ENCODE measurements at places on chromosomes 12 and 14. TPM values are rescaled to one million over a fixed set of nuclear protein-coding genes. Genes with fewer than 3 reads are reported as not detected.

DNA sequence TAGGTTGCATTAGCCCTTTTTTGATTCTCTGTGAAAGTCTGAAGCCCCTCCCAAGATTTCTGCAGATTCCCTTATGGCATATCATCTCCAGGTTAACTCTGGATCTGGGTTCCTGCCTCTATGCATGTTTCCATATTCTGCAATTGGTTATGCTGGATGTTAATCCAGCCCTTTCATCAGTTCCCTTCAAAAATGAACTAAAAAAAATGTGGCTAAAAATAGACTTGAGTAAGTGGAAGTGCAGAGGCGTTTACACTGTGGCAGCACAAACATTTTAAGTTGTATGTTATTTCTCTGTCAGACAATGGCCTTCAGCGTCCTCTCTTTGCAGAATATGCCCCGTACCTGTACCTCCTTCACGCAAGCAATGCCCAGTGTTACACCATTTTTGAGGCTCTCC, 11.4 kb downstream of the MGST1 start:
- no peak for DNase-seq

- DNase-seq, result no peak
Measured at GRCh38 chr14:41549282-41549681, 57.4 kb upstream of the LRFN5 start.

The PRH2 gene
- not detected for total RNA-seq

DNA sequence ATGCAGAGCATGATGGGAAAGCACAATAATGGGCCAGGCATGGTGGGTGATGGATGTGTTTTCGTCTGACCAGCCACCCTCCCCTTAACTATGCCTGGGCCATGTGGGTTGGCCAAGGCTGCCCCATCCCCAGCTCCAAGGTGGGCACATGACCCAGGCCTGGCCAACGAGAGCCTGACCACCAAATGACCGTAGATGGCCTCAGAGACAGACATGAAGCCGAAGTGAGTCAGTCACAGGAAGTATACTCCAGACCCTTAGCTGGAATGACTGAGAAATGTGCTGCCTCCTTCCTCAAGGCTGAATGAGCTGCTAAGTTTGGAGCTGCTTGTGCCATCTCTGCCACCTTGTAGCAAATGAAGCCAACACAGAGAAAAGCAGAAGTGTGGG, 233.6 kb downstream of the BCL11B start:
- no peak for DNase-seq

GRCh38 chr12:99383258-99383657, 264.3 kb upstream of the GARIN6 start:
- no peak for DNase-seq

The PRIMA1 gene
- total RNA-seq, result not detected

The FBRSL1 gene
- total RNA-seq, result 10.2 TPM

The TMEM132C gene
- not detected for total RNA-seq

DNA sequence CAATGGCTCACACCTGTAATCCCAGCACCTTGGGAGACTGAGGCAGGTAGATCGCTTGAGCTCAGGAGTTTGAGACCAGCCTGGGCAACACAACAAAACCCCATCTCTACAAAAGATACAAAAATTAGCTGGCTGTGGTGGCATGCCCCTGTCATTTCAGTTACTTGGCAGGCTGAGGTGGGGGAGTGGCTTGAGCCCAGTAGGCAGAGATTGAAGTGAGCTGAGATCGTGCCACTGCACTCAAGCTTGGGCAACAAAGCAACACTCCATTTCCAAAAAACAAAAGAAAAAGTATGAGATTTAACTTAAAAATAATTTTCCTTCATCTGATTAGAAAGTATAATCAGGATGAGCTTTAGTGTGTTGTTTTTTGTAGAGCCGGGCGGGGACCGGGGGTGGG, 47.9 kb upstream of the BCAT1 start:
- no peak for DNase-seq

The POTEM gene
- total RNA-seq, result not detected

DNA sequence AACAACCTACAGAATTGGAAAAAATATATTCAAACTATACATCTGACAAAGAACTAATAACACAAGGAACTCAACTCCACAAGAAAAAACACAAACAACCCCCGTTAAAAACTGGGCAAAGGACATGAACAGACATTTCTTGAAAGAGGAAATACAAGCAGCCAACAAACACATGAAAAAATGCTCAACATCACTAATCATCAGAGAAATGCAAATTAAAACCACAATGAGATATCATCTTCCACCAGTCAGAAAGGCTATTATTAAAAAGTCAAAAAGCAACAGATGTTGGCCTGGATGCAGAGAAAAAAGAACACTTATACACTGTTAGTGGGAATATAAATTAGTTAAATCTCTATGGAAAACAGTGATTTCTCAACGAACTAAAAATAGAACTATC, 82.6 kb upstream of the CCDC91 start:
- no peak for DNase-seq

- no peak for DNase-seq
Measured at GRCh38 chr12:1930803-1931597, 12.5 kb upstream of the CACNA2D4 start.

The RNU4-1 gene
- not detected for total RNA-seq

DNA sequence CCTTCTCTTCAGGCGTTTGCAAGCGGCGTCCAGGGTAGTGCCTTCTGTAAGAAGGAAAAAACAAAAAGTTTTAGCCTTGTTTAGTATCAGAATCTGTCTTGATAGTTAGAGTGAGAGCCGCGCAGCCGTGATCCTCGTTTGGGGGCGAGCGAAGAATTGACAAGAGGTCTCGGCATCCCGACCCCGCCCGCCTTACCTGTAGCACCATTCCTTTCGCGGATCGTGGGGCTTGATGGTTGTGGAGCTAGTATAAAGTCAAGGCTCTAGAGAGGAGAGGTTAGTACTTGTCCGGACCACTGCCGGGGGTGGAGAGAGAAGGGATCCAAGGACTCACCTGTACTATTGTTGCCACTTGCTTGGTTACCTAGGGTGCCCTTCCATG, 494 bp downstream of the TMTC3 start:
- DNase-seq, result no peak

DNA sequence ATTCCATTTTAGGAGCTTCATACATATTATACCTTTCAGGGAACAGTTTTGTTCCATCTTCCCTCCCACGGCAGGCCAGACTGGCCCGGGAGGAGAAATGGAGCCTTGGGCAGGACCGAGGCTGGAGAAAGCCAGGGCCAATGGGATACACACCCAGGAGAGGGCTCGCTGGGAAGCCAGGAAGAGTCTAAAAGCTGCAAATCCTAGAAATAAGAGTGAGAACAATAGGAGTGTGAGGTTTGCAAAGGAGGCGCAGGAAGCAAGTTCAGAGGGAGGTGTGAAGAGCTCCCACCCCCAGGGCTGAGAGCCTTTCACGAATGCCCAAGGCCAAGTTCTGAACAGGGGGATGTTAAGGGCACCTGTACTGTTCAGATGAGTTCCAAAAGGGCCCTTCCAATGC, 67.5 kb upstream of the CPSF6 start:
- no peak for DNase-seq

DNA sequence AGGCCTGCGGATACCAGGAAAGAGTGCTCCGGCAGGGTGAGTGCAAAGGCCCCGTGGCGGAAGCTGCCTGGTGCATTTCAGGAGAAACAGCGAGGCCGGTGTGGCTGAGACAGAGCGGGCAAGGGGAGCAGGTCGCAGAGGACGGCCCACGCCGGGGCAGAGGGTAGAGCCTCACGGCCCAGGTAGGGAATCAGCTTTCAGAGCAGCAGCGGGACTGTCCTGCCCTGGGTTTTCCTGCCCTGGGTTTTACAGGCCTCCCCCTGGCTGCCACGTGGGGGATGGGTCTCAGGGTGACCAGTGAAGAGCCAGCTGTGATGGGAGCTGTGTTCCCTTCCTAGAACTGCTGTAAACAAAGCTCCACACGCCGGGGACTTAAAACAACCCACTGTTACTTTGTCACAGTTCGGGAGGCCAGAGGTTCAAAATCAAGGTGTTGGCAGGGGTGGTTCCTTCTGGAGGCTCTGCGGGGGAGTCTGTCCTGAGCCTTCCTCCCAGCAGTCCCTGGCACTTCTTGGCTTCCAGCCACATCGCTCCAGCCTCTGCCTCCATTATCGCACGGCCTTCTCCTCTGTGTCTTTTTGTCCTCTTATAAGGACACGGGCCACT, 10.4 kb downstream of the NCOR2 start:
- DNase-seq, result peak; percentile 58

The CKB gene
- 986 TPM for total RNA-seq

- no peak for DNase-seq
Measured at GRCh38 chr14:104202259-104203070, 64.1 kb downstream of the KIF26A start.

DNA sequence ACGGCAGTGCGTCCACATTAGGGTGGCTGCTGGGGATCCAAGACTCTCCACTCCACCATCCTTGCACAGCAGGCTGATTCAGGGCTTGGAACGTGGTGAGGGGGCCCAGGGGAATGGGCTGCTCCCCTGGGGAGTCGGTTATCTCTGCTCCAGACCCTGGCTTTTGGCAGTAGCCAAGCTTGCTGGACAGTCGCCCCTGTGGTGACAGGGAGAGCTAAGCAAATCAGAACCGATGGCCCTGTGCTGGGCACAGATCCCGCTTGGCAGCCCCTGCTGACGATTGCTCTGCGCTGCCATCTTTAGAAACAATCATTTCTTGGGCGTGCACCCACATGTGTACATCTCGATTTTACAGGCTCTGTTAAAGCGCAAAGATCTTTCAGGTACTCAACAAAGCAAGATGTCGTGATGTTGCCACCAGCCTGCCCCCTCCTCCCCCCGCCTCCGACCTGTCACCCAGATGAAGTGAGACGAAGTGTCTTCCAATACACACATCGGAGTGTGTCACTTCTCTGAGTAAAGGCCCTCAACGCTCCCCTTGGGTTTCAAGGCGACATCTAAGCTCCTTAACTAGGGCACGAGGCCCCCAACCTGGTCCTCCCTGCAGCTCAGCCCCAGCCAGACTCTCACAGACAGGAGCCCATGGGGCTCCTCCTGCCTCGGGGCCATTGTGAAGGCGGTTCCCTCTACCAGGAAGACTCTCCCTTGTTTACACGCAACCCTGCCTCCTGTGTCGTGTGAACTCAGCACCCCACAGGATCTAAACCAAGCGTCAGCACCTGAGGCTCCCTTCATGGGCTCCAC, 55.6 kb downstream of the PITPNM2 start:
- no peak for DNase-seq

- no peak for DNase-seq
Measured at GRCh38 chr12:102120564-102120873, 536 bp downstream of the PARPBP start.

- DNase-seq, result no peak
Measured at GRCh38 chr12:49541911-49542505, 3.2 kb downstream of the KCNH3 start.

The RASSF9 gene
- 0.31 TPM for total RNA-seq

Measured in G401 (cell line).